ENCODE measurements at places on chromosomes 11 and 22.

GRCh38 chr11:96311120-96311568 is 31.9 kb downstream of the MAML2 start:
- DNase-seq, result no peak

DNA sequence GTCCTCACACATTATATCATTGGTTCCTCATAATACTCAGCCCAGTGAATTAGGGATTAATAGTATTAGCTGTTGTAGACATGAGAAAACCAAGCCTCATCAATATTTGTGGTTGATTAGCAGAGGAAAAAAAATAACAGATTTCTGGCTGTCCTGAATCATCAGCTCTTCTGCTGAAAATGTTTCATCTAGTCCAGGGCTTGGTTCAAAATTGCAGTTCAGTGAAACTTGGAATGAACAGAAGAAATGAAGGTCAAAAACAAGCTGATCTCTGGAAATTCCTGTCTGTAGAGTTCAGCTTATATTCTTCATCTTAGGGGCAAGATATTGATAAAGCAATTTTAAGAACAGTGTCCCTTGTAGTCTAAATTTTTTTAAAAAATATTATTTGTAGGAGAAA is 361.1 kb upstream of the CCDC179 start:
- DNase-seq, result no peak

GRCh38 chr11:57116654-57117053 is 65.1 kb upstream of the LRRC55 start:
- no peak for DNase-seq

DNA sequence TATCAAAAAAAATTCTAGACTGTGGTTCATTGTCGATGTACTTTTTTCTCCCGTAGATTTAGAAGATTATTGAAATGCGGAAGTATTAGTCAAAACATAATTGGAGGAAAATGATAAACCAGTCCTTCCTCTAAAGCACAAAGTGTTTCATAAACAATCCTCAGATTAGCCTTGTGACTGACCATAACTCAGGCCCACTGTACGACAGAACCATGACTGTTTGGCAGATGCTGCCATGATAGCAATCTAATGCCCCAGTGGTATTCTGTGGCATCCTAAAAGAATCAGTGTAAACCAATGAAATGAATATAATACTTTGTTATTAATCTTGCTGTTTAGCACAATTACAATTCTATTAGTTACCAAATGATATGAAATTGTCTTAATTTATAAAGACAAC is 127.0 kb upstream of the CTSC start:
- DNase-seq, result no peak

- no peak for DNase-seq
Measured at GRCh38 chr22:42385696-42386095, 46.5 kb downstream of the NFAM1 start.

GRCh38 chr22:44628273-44628672 is 73.7 kb upstream of the PRR5 start:
- no peak for DNase-seq

- DNase-seq, result no peak
Measured at GRCh38 chr11:32162351-32162750, 71.5 kb downstream of the RCN1 start.

Measured in activated CD8-positive, alpha-beta memory T cell treated with anti-CD3 and anti-CD28 coated beads for 1 hour (primary cell).